ENCODE measurements at places on chromosomes 3 and 15.

DNA sequence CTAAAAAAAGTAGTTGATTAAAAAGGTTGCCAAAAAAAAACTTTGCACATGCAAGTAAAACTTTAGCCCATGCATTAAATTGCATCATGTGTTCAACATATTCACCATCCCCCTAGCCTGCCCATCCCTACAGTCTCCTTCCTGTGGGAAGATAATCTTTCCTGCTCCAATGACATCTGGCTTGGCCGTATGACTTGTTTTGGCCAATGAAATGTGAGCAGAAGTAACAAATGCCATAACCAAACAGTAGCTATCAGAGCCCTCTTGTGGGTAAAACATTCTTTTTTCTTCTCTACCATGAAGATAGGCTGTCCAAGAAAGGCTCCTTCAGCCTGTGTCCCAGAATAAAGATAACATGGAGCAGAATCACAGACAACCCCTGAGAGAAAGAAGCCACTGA, 15.3 kb downstream of the ERC2 start:
- no peak for DNase-seq

DNA sequence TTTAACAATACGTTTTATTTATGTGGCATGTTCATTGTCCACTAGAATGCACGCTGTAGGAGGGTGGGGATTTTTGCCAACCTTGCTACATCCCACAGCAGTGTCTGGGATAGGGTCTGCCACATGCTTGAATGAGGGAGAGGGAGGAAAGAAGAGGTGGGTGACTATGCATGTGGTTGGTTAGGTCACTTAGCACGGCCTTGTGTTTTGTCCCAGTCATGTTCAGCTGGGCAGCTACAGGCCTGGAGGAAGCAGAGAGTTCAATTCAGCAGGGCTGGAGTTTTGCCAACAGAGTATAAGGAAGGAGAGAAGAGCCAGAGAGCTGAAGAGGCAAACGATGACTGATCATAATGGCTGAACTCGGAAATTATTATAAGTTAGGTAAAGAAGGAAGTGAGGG, 268.4 kb upstream of the NSMCE3 start:
- no peak for DNase-seq

DNA sequence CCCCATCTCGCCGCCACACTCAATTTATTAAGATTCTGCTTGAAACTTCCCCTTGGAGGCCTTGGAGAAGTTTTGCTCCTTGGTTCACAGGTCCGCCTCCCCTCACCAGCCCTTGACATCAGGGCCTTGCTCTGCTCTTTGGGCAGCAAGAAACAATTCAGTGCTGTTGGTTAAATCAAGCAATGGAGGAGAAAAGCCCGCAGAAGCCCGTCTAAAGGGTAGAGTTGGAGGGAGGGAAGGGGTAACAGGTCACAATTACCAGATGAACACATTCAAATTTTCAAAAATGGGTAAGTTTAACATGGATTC, 429 bp downstream of the PARP9 start:
- no peak for DNase-seq

GRCh38 chr3:161108840-161109239, 3.7 kb upstream of the B3GALNT1 start:
- no peak for DNase-seq

DNA sequence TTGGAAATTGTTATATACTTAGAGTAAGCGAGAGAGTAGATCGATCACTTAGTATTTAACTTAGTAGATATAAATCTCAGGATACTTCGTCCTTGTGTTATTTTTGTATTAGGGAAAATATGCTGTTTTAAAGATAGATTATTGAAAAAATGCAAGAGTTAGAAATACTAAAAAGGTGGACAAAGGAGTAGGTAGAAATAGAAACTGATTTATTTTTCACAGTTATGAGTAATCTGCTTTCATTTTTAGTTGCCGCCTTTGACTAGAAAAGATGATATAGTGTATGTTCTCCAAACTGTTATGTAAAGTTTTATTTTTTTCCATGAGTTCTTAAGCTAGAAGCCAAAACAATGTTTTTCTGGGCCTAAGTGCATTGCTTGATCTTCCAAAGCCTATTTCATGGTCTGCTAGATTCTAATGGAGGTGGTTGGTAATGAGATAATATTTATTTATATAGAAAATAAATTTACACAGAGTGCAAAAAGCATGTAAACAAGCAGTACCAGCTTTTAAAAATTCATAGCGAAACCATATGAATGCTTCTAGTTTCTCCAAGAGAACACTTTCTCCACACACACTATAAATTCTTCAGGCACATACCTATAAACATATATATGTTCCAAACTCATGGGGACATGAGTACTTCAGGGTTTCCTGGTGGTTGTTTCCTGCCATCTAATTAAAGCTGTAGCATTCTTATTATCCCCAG, 61.1 kb downstream of the DIPK2A start:
- DNase-seq: no peak

DNA sequence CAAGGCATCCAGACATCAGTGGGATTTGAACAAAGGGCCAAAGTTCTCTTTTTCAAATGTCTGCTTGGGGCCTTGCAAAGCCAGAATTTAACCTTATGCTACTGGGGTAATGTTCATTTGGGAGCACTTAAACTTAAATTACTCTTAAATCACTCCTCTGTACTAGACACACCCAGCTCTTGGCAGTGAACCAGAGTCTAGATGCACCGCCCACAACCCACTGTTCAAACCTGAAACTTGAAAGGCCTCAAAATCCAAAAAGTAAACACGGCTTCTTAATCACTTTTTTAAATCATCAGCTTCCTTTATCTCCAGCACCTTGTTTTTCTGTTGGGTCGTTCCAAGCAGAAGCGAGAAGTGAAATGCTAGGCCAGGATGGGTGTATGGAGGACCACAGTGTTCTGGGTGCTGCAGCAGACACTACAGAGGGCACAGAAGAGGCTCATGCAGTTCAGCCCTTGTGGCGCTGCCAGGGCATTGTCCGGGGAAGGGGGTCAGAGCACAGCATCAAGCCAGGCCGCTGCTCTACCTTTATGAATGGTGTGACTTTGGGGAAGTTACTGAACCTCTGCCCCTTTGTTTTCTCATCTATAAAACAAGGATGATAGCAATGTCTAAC, 28.8 kb downstream of the MECOM start:
- DNase-seq: no peak

- no peak for DNase-seq
These were observed 4.9 kb downstream of the GNAT1 start for GRCh38 chr3:50196253-50196801.

All from NCI-H2081 treated with DMSO at 0.1 percent for 48 hours (cell line).